ENCODE measurements at places on chromosomes 12 and 14.
A peak's percentile ranks its signal among the peaks of the same experiment; 100 is the strongest.

DNA sequence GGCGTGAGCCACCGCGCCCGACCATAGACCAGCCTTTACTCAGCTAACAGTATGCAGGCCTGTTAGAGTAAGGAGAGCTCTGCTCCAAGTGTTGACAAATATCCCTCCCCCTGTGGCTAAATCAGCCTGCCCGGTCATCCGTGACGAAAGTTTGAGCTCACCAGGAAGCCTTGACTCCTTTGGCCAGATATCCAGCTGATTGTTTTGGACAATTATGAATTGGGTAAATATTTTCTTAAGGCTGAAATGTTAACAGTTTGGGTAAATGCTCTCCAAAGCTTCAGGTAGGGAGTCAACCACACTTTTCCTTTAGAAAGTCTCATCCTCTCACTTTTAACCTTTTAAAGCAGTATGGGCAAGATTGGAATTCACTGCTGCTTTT lies 157.9 kb downstream of the PAWR start:
- no peak for DNase-seq

DNA sequence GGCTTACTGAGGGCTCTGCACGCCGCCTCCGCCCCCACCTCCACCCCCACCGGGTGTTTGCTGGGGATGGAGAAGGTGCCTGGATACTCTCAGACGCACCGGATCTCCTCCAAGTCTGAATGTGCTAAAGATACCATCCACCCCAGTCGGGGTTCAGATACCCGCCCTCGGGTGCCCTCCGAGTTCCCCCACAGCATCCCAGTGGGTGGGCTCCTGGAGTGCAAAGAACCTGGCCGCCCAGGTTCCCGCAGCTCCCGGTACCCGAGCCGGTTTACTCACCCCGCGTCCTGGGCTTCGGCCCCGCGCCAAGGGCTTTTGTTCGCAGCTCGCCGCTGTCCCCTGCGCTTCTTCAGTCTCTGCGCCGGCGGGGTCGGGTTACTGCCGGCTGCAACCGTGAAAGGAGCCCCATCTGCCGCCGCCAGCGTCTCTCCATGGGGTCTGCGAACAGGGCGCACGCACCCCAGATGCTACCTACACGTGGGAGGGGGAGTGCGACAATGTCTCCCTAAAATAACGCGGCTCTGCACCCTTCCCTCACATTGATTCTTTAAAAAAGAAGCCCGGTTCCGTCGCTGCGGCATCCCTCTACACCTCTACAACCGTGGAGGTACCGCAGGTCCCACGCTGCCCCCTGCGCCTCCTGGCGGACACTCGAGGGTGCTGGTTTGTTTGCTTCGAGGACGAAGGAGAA lies at the start of gene CCDC177:
Gene CCDC177 (minus strand): TSS at position 609 of the 691 bp plus-strand sequence. CDS start 1,249 bp downstream, outside the sequence.
- DNase-seq, result peak; percentile 68

DNA sequence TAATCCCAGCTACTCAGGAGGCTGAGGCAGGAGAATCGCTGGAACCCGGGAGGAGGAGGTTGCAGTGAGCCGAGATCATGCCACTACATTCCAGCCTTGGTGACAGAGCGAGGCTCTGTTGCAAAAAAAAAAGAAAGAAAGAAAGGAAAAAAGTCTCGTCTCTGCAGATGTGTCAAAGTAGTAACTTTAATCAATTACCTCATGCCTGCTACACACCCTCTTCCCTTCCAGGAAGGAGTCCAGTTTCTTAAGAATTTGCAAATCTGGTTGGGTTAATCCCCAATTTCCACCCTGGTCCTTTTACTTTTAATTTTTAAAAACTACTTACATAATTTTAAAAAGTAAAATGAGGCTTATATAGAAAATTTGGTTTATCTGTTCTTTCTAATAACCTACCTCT lies 234.5 kb upstream of the KITLG start:
- no peak for DNase-seq

DNA sequence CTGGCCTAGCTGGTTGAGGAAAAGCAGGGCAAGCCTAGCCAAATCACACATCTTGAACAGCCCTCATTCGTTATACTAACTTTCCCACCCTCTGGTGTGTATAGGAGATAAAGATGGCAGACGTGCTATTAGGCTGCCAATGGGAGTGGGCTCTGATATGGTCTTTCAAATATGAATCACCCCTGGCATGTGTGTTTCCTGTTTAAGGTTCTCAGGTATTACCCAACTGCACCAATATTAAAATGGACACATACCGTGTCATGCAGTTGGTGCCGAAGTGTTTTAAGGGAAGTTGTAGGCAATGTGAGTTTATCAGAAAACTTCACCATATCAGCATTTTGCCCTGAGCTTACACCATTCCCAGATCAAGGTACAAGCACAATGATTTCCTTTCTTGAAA lies 33.4 kb downstream of the CHST11 start:
- peak; percentile 61 for DNase-seq

- DNase-seq, result no peak
These were observed 123.5 kb upstream of the RFLNA start for GRCh38 chr12:124171231-124171979.

- no peak for DNase-seq
These were observed 28.4 kb upstream of the AP4S1 start for GRCh38 chr14:30996892-30997659.

GRCh38 chr14:67517083-67517482 lies 16.0 kb upstream of the PLEKHH1 start:
- DNase-seq, result no peak

DNA sequence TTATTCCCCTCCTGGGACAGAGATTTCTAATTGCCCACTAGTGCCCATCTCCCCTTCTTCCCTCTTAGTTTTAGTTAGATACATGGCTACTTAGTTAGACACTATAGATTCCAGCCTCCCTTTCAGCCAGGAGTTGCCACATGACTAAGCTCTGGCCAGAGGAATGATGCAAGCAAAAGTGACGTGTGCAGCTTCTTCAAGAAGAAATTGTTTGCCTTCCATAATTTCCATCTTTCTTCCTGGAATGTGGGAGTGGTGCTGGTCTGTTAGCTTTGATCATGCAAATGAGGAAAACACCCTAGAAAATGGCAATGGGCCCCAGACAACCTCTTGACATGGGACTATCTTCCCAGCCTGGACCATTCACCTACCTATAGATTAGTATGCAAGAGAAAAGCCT lies 21.4 kb downstream of the CCDC177 start:
- no peak for DNase-seq

GRCh38 chr14:90995785-90996184 lies 64.7 kb downstream of the RPS6KA5 start:
- DNase-seq, result no peak

DNA sequence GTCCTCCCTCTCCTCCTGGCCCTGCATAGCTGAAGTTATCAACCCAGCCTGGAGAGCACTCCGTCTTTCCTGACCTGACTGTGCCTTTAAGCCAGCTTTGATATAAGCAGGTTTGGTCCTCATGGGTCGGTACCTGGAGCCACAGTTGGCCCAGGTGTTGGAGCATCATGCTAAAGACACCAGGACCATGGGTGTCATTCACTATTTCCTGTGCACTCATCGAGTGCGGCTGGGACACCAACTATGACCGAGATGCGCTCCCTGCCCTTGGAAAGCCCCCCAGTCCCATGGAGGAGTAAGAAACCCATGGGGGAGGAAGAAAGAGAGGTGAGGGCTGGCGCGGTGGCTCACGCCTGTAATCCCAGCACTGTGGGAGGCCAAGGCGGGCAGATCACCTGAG lies 78.9 kb upstream of the CCND2 start:
- DNase-seq, result no peak

DNA sequence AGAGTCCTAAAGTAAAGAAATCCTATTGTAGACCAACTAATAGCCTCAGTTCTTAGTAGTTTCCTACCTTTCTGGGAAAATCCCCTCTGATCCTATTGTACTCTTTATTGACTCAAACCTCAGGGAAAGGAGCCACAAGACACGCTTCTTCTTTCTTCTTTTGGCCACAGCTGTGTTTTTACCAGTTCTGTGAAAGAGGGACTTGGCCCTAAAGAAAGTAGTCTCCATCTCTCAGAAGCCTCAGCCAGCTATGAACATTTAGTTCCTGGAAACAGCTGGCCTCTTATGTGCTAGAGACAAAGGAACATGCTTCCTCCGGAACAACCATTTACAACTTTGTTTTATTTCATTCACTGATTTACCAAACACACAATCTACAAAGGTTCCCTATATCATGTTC lies 66.1 kb upstream of the ARID2 start:
- no peak for DNase-seq

DNA sequence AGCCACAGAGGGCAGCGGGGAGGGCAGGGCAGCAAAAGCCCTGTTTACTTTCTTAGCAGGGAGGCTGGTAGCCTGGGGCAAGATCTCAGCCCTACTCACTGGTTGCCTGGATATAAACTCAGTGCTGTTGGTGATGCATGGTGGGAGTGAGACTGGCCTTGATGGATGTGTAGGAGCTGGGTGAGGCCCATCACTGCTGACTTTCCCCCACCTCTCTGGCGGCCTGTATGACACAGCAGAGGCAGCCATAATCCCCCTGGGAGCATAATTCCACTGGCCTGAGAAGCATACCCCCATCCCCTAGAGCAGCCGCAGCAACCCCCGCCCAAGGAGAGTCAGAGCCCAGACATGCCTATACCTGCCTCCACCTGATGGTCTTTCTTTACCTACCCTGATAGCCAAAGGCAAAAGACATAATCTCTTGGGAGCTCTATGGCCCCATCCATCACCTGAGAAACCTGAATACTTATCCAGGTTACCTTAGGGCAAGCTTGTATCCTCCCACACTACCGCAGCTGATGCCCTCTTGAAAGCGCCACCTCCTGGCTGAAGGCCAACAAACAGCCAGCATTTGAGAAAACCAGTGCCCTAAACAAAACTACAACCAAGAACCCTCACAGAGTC lies 59.3 kb downstream of the DNAI7 start:
- DNase-seq, result no peak

- no peak for DNase-seq
These were observed 7.3 kb downstream of the GIT2 start for GRCh38 chr12:109988903-109989302.

DNA sequence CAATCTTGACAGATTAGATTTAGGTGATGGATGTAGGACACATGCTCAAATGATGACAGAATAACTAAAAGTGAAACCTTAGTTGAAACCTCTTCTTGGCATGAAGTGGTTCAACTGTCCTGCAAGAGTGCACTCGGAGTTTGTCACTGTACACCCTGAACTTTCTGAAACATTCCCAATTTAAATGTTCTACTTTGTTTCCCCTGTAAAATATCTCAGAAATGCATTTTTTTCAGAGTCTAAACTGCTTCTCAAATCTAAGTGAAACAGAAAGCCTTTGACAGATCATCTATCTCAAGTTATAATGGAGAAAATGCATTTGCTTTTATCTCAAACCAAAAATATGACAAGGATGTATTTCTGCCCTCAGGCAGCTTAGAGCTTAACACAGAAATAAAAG lies 66.0 kb downstream of the BHLHE41 start:
- no peak for DNase-seq

DNA sequence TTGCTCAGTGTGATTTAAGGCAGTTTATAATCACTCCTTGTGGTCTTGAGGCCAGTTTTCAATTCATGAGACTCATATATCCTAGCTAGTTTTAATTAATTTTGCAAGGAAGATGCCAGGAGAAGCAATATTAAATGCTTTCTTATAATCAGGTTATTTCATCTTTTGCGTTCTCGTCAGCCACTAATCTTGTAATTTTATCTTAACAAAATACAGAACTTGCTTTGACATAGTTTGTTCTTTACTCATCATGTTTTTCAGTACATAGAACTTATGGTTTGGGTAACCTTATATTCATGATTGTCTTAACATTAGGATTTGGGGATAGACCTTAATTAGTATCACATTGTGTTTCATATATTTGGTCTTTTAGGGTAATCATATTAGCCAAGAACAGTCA lies 76.0 kb downstream of the LIN52 start:
- no peak for DNase-seq

DNA sequence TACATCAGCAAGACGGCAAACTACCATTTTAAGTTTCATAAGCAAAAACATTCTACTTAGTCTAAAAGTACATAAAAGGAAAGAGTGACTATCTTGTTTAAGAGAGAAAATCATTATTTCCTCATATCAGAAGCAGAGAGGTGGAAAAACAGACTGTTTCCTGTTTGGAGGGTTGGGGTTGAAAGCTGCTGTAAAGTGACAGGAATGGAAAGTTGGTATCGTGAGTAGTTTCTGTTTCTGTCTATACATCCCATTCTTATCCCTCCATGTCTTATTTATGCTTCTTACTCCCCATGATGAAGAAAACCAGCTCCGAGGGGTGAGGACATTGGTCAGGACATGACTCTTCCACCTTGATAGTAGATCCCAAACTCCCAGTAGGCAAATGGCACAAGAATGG lies 216.5 kb downstream of the EGLN3 start:
- DNase-seq, result no peak

- DNase-seq, result no peak
These were observed 98.9 kb downstream of the CHST11 start for GRCh38 chr12:104555648-104556047.

DNA sequence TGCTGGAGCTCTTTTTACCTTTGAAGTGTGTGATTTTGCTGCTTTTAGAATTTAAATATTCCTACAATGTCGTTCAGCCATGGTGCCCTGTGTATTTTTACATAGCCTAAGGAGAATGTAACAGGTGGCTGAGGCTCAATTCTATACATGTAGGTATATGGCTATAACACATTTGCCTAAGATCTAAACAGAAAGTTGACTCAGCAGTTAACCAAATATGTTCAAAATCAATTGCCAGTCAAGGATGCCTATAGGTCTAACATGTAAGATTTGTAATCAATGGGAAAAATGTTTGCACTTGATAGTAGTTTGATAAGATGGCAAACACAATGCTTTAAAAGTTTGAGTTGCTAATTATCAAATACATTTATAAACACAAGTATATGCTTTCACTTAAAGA lies 8.2 kb downstream of the PAWR start:
- no peak for DNase-seq
